ENCODE measurements at places on chromosomes 11 and 22.

DNA sequence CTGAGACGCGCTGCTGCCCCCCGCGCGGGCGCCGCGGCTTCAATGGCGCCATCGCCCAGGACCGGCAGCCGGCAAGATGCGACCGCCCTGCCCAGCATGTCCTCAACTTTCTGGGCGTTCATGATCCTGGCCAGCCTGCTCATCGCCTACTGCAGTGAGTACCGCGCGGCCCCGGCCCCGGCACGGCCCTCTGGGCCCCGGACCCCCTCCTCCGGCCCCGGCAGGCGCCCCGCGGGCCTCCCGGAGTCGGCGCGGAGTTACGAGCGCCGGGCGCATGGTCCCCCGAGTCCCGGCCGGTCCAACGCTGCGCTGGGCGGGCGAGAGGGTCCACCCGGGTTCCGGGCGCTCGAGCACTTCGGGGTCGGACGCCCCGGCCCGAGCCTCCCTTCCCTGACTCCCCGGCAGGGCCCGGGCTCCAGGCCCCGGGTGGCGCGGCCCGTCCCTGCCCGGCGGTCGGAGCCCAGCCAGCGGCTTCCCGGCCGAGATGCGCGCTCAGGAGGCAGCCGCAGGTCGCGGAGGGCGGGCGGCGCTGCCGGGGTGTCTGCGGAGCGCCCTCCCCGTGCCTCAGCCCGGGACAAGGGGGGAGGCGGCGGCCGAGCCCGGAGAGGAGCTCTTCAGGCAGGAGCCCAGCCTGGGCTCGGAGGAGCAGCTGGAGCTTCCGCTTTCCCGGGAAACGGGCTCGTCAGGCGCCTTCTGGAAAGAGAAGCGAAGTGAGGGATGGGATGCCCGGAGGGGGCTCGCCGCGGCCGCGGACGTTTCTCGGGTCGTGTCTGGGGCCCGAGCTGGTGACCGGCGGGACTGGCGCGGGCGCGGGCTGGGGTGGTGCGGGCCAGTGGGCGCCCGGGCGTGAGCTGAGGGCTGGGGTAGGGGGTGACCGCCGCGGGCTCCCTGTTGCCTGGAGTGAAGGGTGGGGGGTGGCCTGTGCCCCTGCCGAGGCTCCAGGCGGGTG, 1337.8 kb downstream of the BRD1 start:
- DNase-seq: no peak

DNA sequence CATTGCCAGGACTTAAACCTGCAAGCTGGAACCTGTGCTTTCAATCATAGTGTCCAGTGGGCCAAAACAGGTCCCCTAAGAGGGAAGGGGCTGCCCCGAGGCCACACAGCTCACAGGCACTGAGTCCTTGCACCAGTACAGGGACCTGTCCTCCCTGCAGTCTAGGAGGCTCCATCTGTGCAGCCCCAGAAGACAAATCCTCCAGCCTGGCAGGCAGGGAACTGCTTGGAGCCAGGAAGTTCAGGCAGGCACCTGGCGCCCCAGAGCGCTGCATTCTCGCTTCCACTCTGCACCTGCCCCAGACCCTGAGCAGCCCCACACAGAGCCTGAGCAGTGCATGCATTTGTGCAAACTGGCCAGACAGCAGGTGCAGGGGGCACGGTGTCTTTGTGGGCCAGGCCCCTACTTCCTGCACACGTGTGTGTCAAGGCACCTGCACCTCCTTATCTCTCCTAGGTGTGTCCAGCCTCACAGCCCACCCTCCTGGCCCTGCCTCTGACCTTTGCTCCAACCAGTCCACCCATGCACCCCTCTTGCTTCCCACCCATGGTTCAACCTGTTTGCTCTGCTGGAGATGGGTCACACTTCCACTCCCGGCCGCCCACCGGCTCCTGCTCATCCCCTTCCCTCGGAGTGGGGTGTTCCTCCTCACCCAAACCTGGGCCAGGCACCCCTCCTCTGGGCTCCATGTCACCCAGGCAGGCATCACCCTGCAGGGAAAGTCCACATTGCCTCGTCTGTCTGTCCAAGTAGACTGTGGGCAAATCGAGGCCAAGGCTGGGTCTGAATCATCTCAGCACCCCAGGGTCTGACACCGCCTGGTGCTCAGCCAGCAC, 19.0 kb downstream of the LINC01488 start:
- no peak for DNase-seq

GRCh38 chr11:86812981-86813380, 12.6 kb downstream of the PRSS23 start:
- DNase-seq: no peak

DNA sequence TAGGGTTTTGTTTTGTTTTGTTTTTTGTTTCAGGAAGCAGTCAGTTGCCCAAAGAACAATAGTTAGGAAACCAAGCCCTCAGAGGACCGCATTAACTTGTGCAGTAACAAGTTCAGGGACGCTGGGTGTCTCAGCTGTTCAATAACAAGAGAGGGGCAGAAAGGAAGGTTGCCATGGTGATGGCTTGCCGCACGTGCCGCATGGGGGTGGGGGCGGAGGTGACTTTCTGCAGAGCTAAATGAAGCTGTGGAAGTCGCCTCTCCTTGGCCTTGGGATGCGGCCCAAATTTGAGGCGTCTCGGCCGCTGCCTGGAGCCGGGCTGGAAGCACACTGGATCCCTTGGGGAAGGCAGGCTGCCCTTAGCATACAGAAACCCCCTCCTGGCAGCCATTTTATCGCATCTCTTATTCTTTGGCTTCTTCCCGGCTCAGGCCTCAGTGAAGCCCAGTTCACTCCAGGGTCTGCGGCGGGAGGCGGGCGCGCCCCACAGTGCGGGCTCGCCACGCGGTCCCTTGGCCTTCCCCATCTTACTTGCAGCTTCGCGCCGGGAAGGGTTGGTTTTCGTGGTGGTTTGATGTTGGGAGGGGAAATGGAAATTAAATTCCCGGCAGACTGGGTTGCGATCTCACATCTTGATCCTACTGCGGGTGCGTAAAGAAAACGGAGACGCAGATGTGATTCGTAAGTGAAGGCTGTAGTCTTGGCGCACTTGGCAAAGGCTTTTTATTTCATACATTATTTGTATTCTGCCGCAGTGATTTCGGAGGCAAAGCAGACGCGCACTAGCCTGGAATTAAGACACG, 94.3 kb downstream of the SLC17A6 start:
- no peak for DNase-seq

DNA sequence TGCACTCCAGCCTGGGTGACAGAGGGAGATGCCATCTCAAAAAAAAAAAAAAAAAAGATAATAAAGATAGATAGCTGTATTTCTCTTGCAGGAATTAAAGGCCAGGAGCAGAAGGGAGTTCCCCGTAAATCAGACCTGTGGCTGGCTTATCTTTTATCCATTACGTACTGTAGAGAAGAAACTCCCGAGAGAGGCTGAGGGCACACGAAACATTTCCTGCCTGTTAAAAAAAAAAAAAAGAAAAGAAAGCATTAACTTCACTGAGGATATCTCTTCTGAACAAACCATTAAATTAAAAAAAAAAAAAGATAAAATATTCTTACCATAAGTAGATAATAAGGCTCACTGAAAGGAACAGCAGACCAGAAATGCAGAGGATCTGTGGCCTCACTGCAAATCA, 22.5 kb downstream of the P4HA3 start:
- DNase-seq: no peak

- no peak for DNase-seq
These were observed 962.1 kb downstream of the JRKL start for GRCh38 chr11:97351939-97352338.

GRCh38 chr11:92251980-92252379, 27.4 kb downstream of the FAT3 start:
- DNase-seq: no peak

GRCh38 chr11:128157423-128158298, 429.7 kb downstream of the ETS1 start:
- DNase-seq: no peak

- DNase-seq: no peak
These were observed 286.7 kb upstream of the CCDC90B start for GRCh38 chr11:83572581-83573496.

GRCh38 chr11:1656670-1657069, 27.1 kb downstream of the KRTAP5-5 start:
- no peak for DNase-seq

GRCh38 chr22:25837288-25837900, 95.4 kb downstream of the MYO18B start:
- no peak for DNase-seq

DNA sequence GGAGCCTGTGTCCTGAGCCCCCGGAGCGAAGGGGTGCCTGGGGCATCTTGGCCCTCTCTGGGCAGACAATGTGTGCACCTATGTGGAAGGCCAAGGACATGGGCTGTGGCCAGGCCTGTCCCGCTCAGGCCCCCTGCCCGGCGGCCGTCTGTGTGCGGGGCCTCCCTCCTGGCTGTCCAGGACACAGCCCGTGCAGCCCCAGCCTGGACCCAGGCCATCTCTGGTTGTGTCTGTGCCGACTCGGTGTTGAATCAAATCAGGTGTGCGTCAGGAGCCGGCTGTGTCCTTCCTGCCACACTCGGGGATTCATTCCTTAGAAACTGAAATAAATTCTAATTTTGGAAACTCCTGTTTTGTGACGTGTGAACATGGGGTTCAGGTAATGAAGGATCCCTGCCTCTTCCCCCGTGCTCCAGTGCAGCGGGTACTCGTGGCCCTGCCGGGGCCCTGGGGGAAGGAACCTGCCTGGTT, 1.5 kb upstream of the SELENOO start:
- no peak for DNase-seq

GRCh38 chr11:84021291-84021690, 735.1 kb upstream of the CCDC90B start:
- no peak for DNase-seq

DNA sequence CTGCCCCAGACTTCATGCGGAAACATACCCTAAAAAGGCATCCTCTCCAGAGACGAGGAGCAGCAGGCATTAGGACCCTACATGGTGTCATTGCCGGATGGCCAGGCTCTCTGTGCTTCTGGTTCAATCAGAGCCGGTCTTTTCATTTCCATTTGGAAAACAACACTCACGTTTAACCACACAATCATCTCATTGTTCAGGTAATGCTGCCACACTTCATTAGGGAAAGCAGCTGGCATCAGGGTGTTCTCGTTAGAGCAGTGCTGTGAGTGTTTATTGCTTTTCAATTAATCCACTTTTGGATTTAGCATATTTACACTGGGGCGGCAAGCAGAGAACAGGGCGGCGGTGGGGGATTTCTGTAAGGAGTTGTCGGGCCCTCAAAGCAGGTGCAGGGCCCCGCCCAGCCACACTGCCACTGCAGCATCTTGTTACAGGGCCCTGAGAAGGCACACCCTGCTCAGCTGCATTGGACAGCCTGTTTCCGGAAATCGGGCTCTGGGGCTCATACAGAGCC, 338.6 kb downstream of the SHANK2 start:
- no peak for DNase-seq

DNA sequence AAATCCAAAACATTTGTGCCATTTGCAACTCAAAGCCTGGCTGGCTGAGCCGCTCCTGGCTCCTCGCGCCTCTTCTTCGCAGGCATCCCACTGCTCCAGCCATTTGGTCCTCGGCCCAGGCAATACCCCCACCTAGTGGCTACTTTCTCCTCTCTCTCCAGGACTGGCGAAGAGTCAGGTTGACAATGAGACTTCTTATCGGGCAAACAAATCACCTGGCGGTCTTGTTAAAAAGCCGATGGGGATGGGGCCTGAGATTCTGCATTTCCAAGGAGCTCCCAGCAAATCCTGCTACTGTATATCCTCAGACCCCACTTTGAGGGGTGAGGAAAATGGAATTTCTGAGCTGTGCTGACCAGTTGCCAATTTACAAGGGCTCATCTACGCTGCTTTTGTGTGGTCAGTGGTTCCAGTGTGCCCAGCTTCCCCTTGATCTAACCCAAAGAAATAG, 89.0 kb downstream of the ISX start:
- no peak for DNase-seq
